ENCODE measurements at places on chromosomes 7 and 10.
A peak's percentile ranks its signal among the peaks of the same experiment; 100 is the strongest.

DNA sequence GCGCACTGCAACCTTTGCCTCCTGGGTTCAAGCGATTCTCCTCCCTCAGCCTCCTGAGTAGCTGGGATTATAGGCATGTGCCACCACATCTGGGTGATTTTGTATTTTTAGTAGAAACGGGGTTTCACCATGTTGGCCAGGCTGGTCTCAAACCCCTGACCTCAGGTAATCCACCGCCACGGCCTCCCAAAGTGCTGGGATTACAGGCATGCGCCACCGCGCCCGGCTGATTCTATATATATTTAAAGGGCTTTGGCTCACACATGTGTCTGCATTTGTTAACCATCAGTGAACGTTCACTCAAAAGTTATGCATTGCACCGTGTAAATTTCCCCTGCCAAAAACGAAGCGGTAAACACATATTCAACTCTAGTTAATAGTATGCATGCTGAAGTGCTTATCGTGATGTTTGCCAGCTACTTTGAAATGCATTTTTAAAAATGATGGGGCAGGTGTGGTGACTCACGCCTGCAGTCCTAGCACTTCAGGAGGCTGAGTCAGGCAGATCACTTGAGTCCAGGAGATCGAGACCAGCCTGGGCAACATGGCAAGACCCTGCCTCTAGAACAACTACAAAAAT lies 17.7 kb upstream of the WIPI2 start:
- DNase-seq = no peak

DNA sequence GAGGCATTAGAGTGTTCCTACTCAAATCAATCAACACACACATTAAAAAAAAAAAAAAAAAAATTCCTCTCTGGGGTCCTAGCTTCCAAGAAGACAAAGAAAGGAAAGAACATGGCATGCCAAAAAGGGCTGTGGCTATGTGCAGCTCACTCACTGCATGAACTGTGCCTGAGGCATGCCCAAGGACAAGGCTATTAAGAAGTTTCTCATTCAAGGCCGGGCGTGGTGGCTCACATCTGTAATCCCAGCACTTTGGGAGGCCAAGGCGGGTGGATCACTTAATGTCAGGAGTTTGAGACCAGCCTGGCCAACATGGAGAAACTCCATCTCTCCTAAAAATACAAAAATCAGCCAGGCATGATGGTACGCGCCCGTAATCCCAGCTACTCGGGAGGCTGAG lies 41.9 kb upstream of the PPP3CB start:
- DNase-seq = no peak

DNA sequence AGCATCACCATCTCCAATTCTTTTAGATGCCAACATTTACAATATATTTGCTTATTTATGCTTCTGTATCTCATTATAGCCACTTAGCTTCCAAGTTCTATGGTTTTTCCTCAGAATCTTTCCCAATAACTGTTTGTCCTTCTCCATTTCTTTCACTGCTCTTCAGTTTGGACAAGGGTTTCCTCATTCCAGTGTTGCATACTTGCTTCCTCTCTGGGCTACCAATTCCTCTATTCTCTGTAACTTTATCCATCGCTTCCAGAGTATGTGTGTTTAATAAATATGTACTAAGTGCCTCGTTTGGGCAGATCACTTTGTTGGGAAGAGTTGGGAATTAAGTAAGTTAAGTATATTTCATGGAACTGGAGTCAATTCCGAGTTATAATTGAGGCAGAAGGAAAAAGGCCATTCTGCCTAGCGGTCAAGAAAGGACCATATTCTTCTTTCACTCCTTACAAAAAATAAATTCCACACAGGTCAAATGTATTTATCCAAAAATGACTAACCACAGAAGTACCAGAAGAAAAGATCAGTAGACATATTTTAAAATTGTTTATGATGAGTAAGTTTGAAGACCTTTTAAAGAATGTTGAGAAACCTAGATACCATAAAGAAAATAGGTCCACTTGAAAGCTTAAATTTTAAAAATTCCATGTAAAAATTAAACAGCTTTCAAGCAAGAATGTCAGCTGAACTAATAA lies 10.8 kb downstream of the STAMBPL1 start:
- no peak for DNase-seq

- no peak for DNase-seq
These were observed 136.3 kb downstream of the INHBA start for GRCh38 chr7:41566581-41566980.

- no peak for DNase-seq
These were observed 41.8 kb downstream of the NCAPG2 start for GRCh38 chr7:158662610-158663427.

- DNase-seq = no peak
These were observed 277.0 kb downstream of the MALRD1 start for GRCh38 chr10:19325581-19325980.

DNA sequence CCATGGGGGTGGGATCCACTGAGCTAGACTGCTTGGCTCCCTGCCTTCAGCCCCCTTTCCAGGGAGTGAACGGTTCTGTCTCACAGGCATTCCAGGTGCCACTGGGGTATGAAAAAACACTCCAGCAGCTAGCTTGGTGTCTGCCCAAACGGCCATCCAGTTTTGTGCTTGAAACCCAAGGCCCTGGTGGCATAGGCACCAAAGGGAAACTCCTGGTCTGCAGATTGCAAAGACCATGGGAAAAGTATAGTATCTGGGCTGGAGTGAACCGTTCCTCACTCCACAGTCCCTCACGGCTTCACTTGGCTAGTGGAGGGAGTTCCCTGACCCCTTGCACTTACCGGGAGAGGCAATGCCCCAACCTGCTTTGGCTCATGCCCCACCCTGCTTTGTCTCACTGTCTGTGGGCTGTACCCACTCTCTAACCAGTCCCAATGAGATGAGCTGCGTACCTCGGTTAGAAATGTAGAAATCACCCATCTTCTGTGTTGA lies 62.7 kb downstream of the PPP1R9A start:
- DNase-seq = no peak

- no peak for DNase-seq
These were observed 33.5 kb upstream of the TARP start for GRCh38 chr7:38306914-38307313.

GRCh38 chr7:1085910-1086421 lies 1.9 kb upstream of the GPER1 start:
- DNase-seq = no peak

GRCh38 chr10:125156739-125157480 lies 3.5 kb downstream of the CTBP2 start:
- DNase-seq = peak; percentile 54

- no peak for DNase-seq
These were observed 137.7 kb downstream of the FAM204A start for GRCh38 chr10:118204292-118204943.

DNA sequence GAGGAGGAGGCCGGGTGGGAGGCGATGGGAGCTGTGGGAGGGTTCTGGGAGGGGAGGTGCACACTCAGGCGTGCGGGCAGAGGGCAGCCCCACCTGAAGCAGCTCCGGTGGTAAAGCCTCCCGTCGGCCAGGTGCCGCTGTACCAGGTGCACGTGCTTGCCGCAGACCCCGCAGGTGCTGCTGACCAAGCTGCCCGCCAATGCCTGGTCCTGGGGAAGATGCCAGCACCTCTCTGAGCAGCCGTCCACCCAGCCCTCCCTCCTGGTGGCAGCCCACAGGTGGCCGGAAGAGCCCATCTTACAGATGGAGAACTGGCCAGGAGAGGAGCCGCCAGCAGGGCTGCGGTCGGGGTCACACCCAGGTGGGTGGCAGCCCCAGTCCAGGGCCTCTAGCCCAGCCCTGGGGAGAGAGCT lies 12.6 kb downstream of the MICALL2 start:
- DNase-seq = peak; percentile 74

DNA sequence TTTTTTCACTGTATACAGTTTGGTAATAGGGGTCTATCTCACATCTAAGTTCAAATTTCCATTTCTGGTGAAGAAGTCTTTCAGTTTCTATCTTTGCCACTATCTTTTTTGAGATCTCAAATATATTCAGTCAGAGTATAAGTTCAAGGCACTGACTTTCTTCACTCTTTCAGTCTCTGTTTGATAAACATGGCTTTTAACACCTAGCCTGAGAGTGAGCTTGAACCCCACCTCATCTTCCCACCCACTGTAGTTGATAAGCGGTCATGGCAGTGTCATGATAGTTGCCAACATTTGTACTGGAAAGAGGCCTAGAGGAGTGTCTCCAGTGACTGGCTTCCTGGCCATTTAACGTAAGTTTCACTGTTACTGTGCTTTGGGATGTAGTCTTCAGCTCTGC lies 41.2 kb upstream of the AGR3 start:
- DNase-seq = no peak

- DNase-seq = no peak
These were observed 217.7 kb upstream of the KCND2 start for GRCh38 chr7:120055300-120055699.

GRCh38 chr10:29805134-29805723 lies 170.5 kb upstream of the SVIL start:
- DNase-seq = no peak

Measured in SW480 (cell line).